ENCODE measurements at places on chromosomes 5 and 9.

- no peaks in the 10 kb centered on the region for H3K36me3 ChIP-seq
- H3K4me1 ChIP-seq = peaks cover 6% of the 10 kb centered on the region
- no peak overlapping the region for H3K4me3 ChIP-seq
- H3K27ac ChIP-seq = peak overlapping the region; percentile 45
Observed at GRCh38 chr5:78671609-78672008, 23.0 kb upstream of the LHFPL2 start.

DNA sequence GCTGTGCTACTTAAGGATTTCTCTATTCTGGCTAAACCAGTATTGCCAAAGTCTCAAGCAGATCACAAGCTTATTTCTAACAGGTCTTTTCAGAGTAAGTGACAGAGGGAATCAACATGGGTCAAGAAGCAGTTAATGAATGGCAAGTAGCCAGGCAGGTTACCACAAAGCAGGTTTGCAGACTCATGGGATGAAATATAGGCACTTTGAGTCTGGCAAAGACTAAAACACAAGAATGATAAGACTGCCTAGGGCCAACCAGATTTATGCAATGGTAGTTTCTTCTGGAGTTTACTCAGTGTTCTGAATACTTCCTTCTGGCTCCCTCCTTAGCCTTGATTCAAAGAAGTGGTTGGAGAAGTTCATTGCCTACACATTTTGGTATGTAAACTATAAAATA is 3.6 kb downstream of the HMGCS1 start:
- no peaks in the 10 kb centered on the region for H3K36me3 ChIP-seq
- no peaks in the 10 kb centered on the region for H3K27me3 ChIP-seq
- H3K4me1 ChIP-seq = peaks cover 10% of the 10 kb centered on the region

- H3K4me3 ChIP-seq = no peak overlapping the region
- H3K4me1 ChIP-seq = no peaks in the 10 kb centered on the region
- no peaks in the 10 kb centered on the region for H3K36me3 ChIP-seq
- no peak for DNase-seq
- no peaks in the 10 kb centered on the region for H3K27me3 ChIP-seq
Observed at GRCh38 chr9:73065439-73065838, 86.2 kb upstream of the ANXA1 start.

- DNase-seq = no peak
- H3K4me1 ChIP-seq = no peaks in the 10 kb centered on the region
- peaks cover 19% of the 10 kb centered on the region for H3K36me3 ChIP-seq
- H3K27ac ChIP-seq = no peak overlapping the region
- H3K27me3 ChIP-seq = no peaks in the 10 kb centered on the region
Observed at GRCh38 chr9:128762671-128763449, 8.9 kb downstream of the ZER1 start.

GRCh38 chr5:179504600-179505396 is 45.6 kb upstream of the RUFY1 start:
- H3K27ac ChIP-seq = no peak overlapping the region
- no peaks in the 10 kb centered on the region for H3K36me3 ChIP-seq
- DNase-seq = no peak

- peaks cover 4% of the 10 kb centered on the region for H3K27me3 ChIP-seq
- no peaks in the 10 kb centered on the region for H3K36me3 ChIP-seq
- DNase-seq = no peak
- H3K4me1 ChIP-seq = no peaks in the 10 kb centered on the region
- H3K27ac ChIP-seq = no peak overlapping the region
Observed at GRCh38 chr9:17799369-17799768, 220.5 kb downstream of the SH3GL2 start.

GRCh38 chr5:133783481-133783880 is 171.1 kb upstream of the FSTL4 start:
- no peak for DNase-seq
- no peaks in the 10 kb centered on the region for H3K4me1 ChIP-seq
- H3K36me3 ChIP-seq = no peaks in the 10 kb centered on the region
- no peak overlapping the region for H3K4me3 ChIP-seq
- H3K27me3 ChIP-seq = peaks cover 2% of the 10 kb centered on the region

- DNase-seq = peak; percentile 90
- H3K27me3 ChIP-seq = no peaks in the 10 kb centered on the region
- peaks cover 33% of the 10 kb centered on the region for H3K4me1 ChIP-seq
- no peak overlapping the region for H3K4me3 ChIP-seq
Observed at GRCh38 chr9:7370381-7370780, 429.2 kb downstream of the DMAC1 start.

DNA sequence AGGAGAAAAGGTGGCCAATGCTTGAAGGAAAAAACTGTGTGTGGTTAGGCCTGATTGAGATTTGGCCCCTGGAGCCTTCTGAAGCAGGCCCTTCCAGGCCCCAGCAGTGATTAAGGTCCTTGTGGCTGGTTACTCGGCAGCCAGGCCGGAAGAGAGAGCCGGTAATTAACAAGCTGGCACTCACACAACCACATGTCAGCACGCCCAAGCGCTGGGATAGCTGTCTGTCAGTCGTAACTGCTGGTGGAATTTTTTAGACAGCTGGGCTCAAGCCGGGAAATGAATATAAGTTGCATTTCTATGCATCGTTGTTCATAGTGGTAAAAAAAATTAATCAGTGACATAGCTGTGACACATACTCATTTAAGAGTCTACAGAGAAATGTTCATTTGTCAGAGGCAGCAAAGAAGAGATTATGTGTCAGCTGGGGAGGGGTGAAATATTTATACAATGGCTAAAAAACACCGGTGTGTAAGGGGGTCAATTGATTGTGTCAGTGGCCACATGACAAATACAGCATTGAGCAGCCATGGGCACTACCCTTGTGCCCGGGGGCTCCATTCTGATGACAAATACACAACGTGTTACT is 13.7 kb upstream of the ARAP3 start:
- no peaks in the 10 kb centered on the region for H3K36me3 ChIP-seq
- no peak overlapping the region for H3K4me3 ChIP-seq
- peak; percentile 56 for DNase-seq
- H3K27me3 ChIP-seq = peaks cover 35% of the 10 kb centered on the region
- H3K4me1 ChIP-seq = peaks cover 22% of the 10 kb centered on the region

DNA sequence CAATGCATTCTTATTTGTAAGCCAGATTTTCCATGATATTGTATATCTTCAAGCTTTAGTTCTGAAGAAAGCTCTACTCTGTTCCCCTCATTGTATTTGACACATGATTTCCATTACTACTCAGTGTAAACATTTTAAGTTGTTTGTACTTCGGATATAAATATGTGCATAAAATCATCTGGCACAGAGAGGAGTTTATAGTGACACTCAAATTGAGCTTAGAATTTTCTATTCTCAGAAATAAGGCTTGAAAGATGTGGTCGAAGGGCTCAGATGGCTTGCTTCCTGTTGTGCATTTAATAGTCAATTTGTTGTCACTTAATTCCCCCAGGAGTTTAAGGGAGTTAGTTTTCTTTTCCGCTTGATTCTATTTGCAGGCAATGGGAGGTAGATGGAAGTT is 88.8 kb downstream of the PPIC start:
- no peaks in the 10 kb centered on the region for H3K27me3 ChIP-seq
- no peak overlapping the region for H3K4me3 ChIP-seq
- H3K27ac ChIP-seq = no peak overlapping the region
- H3K4me1 ChIP-seq = no peaks in the 10 kb centered on the region

DNA sequence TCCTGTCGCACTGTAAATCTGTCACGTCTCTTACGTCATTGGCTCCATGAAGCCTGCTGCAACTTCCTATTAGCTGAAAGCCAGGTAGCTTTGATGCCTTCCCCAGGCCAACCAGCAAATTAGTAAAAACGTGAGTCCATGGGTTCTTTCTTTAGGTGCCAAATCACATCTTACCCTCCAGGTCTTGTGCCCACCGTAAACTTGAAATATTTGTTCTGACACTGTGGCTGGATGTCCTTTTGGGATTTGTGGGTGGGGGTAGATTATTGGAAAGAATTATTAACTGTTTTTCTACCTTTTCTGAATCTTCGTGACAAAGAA is 172.8 kb downstream of the NR3C1 start:
- no peak overlapping the region for H3K4me3 ChIP-seq
- no peaks in the 10 kb centered on the region for H3K27me3 ChIP-seq
- DNase-seq = no peak
- H3K4me1 ChIP-seq = peaks cover 35% of the 10 kb centered on the region

- no peaks in the 10 kb centered on the region for H3K36me3 ChIP-seq
- DNase-seq = no peak
- no peak overlapping the region for H3K27ac ChIP-seq
- H3K27me3 ChIP-seq = no peaks in the 10 kb centered on the region
- H3K4me1 ChIP-seq = no peaks in the 10 kb centered on the region
Observed at GRCh38 chr9:3331801-3332200, 194.0 kb downstream of the RFX3 start.

GRCh38 chr5:127186657-127187056 is 103.9 kb upstream of the MEGF10 start:
- DNase-seq = no peak
- no peak overlapping the region for H3K27ac ChIP-seq

DNA sequence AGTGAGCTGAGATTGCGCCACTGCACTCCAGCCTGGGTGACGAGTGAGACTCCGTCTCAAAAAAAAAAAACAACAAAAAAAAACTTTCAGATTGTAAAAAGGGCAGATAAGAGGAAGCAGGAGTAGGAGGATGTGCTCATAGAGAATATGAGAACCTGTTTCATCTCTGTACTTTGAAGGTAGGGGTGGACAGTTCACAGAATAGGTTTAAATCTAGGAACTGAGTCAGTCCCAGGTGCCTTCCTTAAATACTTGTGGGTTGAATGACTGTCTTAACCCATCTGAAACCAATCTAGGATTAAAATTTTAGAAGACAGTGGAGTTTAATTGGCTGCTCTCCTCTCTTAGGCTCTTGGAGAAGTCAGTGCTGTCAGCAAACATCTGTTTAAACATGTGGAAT is 12.4 kb downstream of the POLK start:
- no peak overlapping the region for H3K27ac ChIP-seq
- peaks cover 4% of the 10 kb centered on the region for H3K36me3 ChIP-seq
- H3K27me3 ChIP-seq = no peaks in the 10 kb centered on the region
- H3K4me3 ChIP-seq = no peak overlapping the region
- H3K4me1 ChIP-seq = no peaks in the 10 kb centered on the region

DNA sequence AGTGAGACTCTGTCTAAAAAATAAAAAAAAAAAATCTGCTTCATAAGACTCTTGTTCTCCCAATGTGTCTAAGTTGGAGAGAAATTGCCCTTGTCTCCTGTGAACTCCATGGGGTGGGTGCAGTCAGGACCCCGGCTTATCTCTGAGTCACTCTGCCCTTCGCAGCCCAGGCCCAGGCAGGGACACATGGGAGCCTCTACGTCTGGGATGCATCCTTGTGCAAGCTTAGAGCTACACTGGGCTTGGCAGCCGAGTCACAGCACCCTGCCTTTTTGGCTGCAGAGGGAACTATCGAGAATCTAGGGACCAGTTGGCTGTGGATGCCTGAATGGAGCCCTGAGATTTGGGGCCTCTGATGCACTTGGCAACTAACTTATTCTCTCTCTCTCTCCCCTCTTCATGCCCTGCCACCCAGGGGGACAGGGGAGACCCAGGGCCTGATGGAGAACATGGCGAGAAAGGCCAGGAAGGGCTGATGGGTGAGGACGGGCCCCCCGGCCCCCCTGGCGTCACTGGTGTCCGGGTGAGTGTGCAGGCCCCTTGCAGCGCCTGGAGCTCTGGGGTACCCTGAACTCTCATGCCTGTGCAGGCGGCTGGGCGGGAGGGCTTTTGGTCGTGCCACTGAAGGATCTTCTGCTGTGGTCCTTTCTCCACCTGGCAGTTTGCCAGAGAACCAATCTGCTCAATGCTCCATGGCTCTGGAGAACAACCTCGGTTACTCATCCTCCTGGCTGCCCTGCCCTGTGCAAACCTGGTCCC is 47.5 kb upstream of the ORM1 start:
- peaks cover 54% of the 10 kb centered on the region for H3K4me1 ChIP-seq
- no peak overlapping the region for H3K4me3 ChIP-seq
- DNase-seq = peak; percentile 18
- no peak overlapping the region for H3K27ac ChIP-seq
- peaks cover 2% of the 10 kb centered on the region for H3K27me3 ChIP-seq

DNA sequence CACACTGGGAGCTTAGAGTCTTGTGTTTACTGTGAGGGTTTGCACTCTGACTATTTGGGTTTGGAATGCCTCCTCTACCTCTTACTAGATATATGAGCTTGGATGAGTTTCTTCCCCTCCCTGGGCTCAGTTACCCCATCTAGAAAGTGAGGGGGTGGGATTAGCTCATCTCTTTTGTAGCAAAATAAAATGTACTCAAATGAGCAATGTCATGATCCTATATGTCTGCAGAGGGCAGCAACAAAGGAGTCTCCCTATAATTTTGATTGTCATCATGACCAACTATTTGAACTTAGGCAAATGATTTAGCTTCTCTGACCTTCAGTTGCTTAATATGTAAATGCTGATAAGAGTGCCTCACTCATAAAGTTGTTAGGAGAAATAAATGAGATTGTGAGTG is 109.0 kb downstream of the DPYSL3 start:
- no peaks in the 10 kb centered on the region for H3K27me3 ChIP-seq
- H3K36me3 ChIP-seq = peaks cover 55% of the 10 kb centered on the region
- no peak overlapping the region for H3K27ac ChIP-seq

- DNase-seq = no peak
- no peak overlapping the region for H3K27ac ChIP-seq
- H3K36me3 ChIP-seq = no peaks in the 10 kb centered on the region
- peaks cover 3% of the 10 kb centered on the region for H3K27me3 ChIP-seq
- peaks cover 3% of the 10 kb centered on the region for H3K4me1 ChIP-seq
Observed at GRCh38 chr9:90899287-90899686, 97.7 kb downstream of the SYK start.

- no peaks in the 10 kb centered on the region for H3K27me3 ChIP-seq
- no peak overlapping the region for H3K27ac ChIP-seq
- DNase-seq = no peak
Observed at GRCh38 chr9:104944871-104945270, 16.9 kb upstream of the ABCA1 start.

- no peaks in the 10 kb centered on the region for H3K4me1 ChIP-seq
- no peak for DNase-seq
- H3K27ac ChIP-seq = no peak overlapping the region
- no peaks in the 10 kb centered on the region for H3K36me3 ChIP-seq
- H3K27me3 ChIP-seq = no peaks in the 10 kb centered on the region
- H3K4me3 ChIP-seq = no peak overlapping the region
Observed at GRCh38 chr5:113922343-113922742, 408.8 kb downstream of the YTHDC2 start.

DNA sequence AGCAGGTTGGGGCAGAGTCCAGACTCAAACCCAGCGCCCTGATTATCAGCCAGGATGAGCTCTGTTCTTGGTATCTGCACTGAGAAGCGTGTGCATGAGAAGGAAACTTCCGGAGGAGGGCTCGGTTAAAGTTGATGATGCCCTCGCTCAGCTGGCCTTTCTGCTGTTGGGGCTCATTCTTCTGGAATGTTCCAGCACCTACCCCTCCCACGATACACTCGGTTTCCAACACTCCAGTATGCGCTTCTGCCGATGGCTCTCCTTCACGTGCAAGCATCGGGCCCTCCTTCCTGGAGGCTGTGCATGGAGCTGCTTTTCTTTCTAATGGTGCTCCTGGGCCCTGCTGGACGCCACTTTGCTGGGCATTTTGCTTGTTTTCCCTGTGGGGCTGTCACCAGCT is 134.0 kb downstream of the RXRA start:
- peaks cover 4% of the 10 kb centered on the region for H3K27me3 ChIP-seq
- no peak overlapping the region for H3K27ac ChIP-seq
- H3K36me3 ChIP-seq = no peaks in the 10 kb centered on the region
- no peak overlapping the region for H3K4me3 ChIP-seq
- DNase-seq = no peak

- no peaks in the 10 kb centered on the region for H3K27me3 ChIP-seq
- no peak overlapping the region for H3K27ac ChIP-seq
- peak; percentile 51 for DNase-seq
- no peaks in the 10 kb centered on the region for H3K4me1 ChIP-seq
- H3K4me3 ChIP-seq = no peak overlapping the region
Observed at GRCh38 chr5:144183254-144183889, 12.7 kb downstream of the KCTD16 start.
